Heart right ventricle (tissue), 16 donors: ENCODE measurements at places on chromosomes 4 and X. TPM values are rescaled to one million over a fixed set of nuclear protein-coding genes. Genes with fewer than 3 reads are reported as not detected.

DNA sequence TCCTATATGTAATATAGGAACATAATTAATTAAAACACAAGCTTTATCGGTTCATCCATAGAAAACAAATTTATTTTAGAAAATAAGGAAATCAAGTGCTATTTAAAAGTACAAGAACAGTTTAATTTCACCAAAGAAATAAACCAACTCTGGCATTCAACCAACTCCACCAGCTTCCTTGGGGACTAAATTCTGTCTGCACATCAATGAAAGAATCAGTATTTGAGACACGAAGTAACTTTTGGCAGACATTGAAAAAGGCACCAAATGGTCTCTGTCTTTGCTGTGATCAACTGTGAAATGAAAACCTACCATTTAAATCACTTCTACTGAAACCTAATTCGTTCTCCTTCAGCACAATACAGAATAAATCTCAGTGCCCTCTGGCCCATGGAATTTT, 719.7 kb upstream of the GRIA3 start:
- H3K27ac ChIP-seq, result no peak overlapping the region
- no peak for DNase-seq
- H3K27me3 ChIP-seq, result no peaks in the 10 kb centered on the region
- no peak overlapping the region for H3K4me3 ChIP-seq

DNA sequence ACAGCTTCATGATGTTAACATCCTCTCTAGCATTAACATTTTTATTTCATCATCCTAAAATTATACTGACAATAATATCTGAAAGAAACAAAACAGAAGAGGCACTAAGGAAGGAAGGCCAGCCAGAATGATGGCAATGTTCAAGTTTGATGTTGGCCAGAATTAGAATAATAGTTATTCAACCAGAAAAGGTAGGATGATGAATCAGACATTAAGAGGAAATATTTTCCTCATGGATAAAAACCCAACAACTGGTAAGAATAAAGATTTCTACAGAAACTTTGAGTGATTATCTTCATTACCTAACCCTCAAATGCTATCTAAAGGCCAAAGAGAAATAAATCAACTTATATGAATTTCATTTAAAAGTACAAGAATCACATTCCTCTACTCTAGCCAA, 105.2 kb downstream of the PDE5A start:
- peaks cover 39% of the 10 kb centered on the region for H3K36me3 ChIP-seq
- no peak overlapping the region for H3K4me3 ChIP-seq
- no peak overlapping the region for H3K27ac ChIP-seq
- no peaks in the 10 kb centered on the region for H3K27me3 ChIP-seq
- no peaks in the 10 kb centered on the region for H3K4me1 ChIP-seq
- DNase-seq, result no peak

DNA sequence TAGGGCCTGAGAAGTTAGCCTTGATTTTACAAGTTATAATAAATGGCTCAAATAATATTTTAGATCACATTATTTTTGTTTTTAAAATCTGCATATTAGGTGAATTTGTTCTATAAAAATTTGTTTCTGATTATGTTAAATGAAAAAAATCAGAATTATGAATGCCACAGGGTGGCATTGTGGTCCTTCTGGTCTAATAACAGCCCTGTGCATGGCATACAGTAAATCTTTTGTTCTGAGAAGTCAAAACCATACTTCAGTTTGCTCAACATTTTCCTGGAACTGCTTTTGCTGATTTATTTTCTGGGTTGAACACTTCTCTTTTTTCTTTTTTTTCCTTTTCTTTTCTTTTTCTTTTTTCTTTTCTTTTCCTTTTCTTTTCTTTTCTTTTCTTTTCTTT, 101.0 kb upstream of the UBQLN2 start:
- H3K4me1 ChIP-seq, result no peaks in the 10 kb centered on the region
- no peak overlapping the region for H3K4me3 ChIP-seq
- no peaks in the 10 kb centered on the region for H3K36me3 ChIP-seq
- no peak overlapping the region for H3K27ac ChIP-seq
- H3K27me3 ChIP-seq, result no peaks in the 10 kb centered on the region
- no peak for DNase-seq

DNA sequence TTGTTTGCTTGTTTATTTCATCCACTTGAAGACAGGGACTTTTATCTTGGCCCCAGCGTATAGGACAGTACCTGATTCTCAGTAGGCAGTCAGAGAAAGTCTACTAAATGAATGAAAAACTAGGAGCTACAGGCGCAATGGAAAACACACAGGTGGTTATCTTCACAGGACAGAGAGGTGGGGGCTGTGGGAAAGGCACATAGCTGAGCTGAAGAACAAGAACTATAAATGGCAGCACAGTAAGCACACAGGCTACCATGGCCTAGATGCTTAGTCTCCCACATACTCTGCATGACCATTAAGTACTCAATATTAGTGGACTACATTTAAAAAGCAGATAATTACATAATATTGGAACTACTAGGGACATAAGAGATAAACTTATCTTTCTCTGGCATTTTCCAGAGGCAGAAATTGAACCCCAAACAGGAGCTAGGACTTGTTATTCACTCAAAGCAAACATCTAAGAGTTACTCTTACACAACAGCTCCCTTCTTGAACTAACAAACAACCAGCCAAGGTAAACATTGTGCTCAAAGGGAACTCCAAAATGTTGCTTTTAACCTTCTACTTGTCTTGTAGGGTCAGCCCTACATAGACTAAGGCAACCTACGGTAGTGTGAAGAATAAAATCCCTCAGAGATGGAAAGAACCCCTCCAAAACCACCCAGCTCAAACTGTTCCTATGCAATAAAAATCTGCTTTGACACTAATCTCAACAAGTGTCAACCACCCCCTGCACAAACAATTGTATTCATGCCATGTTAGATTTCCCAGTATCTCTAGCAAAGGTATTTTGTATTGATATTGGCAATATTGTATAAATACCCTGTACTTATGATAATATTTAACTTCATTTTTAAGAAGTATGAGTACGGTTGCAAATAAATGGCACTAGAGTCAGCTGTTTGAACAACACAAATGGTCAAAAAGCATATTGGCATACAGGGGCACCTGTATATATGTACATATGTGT, 593.6 kb downstream of the KLHL13 start:
- H3K4me3 ChIP-seq, result no peak overlapping the region
- H3K4me1 ChIP-seq, result no peaks in the 10 kb centered on the region
- DNase-seq, result no peak
- H3K36me3 ChIP-seq, result no peaks in the 10 kb centered on the region
- H3K27me3 ChIP-seq, result no peaks in the 10 kb centered on the region

GRCh38 chr4:5824635-5825034, 68.3 kb downstream of the CRMP1 start:
- H3K27me3 ChIP-seq, result no peaks in the 10 kb centered on the region
- H3K27ac ChIP-seq, result no peak overlapping the region
- H3K4me1 ChIP-seq, result no peaks in the 10 kb centered on the region
- H3K4me3 ChIP-seq, result no peak overlapping the region

DNA sequence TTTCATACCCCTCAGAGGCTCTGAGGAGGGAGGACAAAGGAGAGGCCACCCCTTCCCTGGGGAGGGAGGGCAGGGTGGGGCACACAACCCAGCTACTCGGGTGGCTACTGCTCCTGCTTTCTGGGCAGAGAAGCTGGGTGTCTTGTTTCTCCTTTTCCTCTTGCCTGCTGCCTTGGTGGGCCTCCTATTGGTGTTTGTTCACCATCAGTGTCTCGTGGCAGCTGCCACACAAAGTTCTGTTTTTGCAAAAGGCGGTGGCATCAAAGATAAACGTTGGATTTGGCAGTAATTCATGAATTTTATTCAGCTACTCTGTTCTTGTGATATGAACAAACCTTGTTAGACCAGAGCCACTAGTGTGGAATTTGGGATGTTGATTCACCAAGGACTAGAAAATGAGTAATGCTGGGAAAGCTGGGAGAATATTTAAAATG, 153.0 kb upstream of the SCML1 start:
- H3K4me1 ChIP-seq, result peaks cover 20% of the 10 kb centered on the region
- H3K36me3 ChIP-seq, result no peaks in the 10 kb centered on the region
- H3K27me3 ChIP-seq, result no peaks in the 10 kb centered on the region
- H3K4me3 ChIP-seq, result no peak overlapping the region
- H3K27ac ChIP-seq, result no peak overlapping the region

GRCh38 chr4:184898793-184899192, 73.0 kb upstream of the ACSL1 start:
- peaks cover 6% of the 10 kb centered on the region for H3K4me1 ChIP-seq
- no peaks in the 10 kb centered on the region for H3K36me3 ChIP-seq
- H3K27ac ChIP-seq, result no peak overlapping the region
- H3K27me3 ChIP-seq, result peaks cover 8% of the 10 kb centered on the region
- DNase-seq, result no peak

SPANXN4 gene
- polyA plus RNA-seq, result not detected

- H3K4me1 ChIP-seq, result no peaks in the 10 kb centered on the region
- no peaks in the 10 kb centered on the region for H3K27me3 ChIP-seq
- H3K4me3 ChIP-seq, result no peak overlapping the region
- no peak overlapping the region for H3K27ac ChIP-seq
Observed at GRCh38 chr4:30768277-30768676, 48.1 kb downstream of the PCDH7 start.

CFAP47 gene
- not detected for polyA plus RNA-seq

DNA sequence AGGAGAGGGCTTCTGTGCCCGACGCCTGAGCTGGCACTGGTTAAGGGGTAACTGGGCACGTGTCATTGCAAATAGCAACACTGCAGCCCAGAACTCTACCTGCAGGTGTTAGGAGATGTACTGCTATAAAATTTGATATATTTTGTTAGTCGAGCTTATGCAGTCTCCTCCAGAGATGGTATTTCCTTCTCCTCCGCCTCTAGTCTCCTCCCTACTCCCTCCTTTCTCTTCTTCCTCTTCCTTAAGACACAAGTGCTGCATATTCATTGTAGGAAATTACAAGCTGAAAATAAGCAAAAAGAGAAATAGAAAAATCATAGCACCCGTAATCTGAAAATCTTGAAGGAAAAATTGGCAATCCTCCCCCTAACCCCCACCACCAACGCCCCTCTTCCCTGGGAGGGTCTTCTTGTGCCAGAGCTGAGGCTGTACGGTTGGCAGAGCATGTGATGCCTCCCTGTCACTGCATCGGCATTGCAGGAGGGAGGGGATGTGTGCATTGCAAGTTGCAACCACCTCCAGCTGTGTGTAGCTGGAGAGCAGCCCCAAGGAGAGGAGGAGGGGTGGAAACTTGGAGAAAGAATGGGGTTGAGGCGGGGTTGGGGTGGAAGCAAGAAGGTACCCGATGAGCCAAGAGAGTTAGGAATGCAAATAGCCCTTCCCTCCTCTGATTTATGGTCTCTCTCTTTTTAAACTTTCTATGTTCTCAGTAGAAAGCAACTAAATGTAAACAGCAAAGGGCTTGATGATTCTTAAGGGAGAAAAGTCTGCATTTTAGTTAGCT, 48.3 kb upstream of the MND1 start:
- no peak overlapping the region for H3K4me3 ChIP-seq
- no peak for DNase-seq
- H3K27ac ChIP-seq, result no peak overlapping the region
- peaks cover 77% of the 10 kb centered on the region for H3K36me3 ChIP-seq
- H3K4me1 ChIP-seq, result peaks cover 12% of the 10 kb centered on the region
- no peaks in the 10 kb centered on the region for H3K27me3 ChIP-seq

DNA sequence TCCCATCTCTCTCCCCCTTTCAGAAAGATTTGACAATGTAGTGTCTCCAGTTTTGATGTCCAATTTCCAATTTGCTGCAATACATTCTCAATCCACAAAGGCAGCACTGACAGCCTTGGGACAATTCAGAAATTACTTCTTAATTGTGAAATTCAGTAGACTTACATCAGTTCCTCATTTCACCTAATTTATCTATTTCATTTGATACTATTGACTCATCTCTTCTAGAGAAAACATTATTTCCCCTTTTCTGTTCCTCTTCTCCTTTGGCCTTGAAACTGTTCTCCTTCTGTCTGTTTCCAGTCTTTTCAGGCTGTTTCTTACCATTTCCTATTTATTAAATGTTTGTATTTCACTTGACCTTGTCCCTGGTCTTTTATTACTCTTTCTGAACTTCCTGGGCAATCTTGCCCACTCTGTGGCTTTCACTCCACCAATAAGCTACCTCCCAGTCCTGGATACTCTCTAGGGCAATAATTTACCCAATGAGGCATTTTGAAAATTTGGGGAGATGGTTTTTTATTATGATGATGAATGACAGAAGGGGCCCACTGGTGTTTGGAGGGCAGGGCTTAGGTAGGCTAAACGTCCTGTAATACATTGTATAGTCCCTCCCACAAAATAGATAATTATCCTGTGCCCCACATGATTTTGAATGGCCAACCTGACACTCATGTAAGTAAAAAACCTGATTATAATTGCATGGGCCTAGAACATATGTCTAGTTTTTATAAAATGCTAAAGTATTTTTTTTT, 498.0 kb upstream of the BOD1L1 start:
- H3K27me3 ChIP-seq, result no peaks in the 10 kb centered on the region
- no peak for DNase-seq
- no peak overlapping the region for H3K27ac ChIP-seq
- H3K4me3 ChIP-seq, result no peak overlapping the region

MAGEA1 gene
- not detected for polyA plus RNA-seq

GSPT2 gene
- polyA plus RNA-seq, result 5.2 TPM

DNA sequence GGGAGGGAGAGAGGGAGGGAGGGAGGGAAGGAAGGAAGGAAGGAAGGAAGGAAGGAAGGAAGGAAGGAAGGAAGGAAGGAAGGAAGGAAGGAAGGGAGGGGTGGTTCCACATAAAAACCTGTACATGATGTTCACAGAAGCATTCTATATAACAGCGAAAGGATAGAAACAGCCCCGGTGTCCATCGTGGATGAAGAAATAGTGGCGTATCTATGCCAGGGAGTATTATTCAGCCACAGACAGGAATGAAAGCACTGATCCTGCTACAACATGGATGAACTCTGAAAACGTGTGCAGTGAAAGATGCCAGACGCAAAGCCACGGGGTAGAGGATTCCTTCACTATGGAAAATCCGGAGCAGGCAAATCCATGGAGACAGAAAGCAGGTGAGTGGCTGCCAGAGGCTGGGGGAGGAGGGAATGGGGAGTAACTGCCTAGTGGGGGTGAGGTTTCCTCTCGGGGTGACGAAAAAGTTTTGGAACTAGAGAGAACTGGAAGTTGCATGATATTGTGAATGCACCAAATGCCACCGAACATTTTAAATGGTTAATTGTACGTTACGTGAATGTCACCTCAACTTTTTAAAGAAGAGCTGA, 92.2 kb downstream of the ABLIM2 start:
- no peak overlapping the region for H3K27ac ChIP-seq
- no peak for DNase-seq
- no peaks in the 10 kb centered on the region for H3K4me1 ChIP-seq
- no peaks in the 10 kb centered on the region for H3K27me3 ChIP-seq

DNA sequence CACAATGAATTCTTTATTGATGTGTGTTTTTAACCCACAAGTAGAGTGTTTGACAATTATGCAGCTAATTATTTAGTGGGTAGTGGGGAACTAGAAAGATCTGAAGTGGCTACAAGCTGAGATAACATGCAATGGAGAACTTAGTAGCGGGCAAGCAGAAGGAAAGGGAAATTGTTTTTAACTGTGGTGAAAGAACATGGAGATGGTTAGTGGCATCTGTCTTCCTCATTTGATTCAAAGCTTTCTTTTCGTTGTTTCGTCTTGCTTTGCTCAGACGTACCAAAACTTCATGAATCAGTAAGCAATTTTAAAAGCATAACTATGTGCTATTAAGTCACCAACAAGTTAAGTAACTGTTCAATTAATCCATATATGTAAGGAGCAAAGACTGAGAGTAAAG, 169.9 kb downstream of the BANK1 start:
- no peak overlapping the region for H3K4me3 ChIP-seq
- H3K4me1 ChIP-seq, result no peaks in the 10 kb centered on the region
- no peak overlapping the region for H3K27ac ChIP-seq
- H3K27me3 ChIP-seq, result no peaks in the 10 kb centered on the region
- H3K36me3 ChIP-seq, result no peaks in the 10 kb centered on the region

- no peak for DNase-seq
- H3K4me3 ChIP-seq, result peak overlapping the region; percentile 27
Observed at GRCh38 chr4:12562021-12562420, 922.1 kb downstream of the RAB28 start.

SSX3 gene
- not detected for polyA plus RNA-seq
